T-helper 17 cell (primary cell): ENCODE measurements at places on chromosomes 4 and X. TPM values are rescaled to one million over a fixed set of nuclear protein-coding genes. Genes with fewer than 3 reads are reported as not detected.

DNA sequence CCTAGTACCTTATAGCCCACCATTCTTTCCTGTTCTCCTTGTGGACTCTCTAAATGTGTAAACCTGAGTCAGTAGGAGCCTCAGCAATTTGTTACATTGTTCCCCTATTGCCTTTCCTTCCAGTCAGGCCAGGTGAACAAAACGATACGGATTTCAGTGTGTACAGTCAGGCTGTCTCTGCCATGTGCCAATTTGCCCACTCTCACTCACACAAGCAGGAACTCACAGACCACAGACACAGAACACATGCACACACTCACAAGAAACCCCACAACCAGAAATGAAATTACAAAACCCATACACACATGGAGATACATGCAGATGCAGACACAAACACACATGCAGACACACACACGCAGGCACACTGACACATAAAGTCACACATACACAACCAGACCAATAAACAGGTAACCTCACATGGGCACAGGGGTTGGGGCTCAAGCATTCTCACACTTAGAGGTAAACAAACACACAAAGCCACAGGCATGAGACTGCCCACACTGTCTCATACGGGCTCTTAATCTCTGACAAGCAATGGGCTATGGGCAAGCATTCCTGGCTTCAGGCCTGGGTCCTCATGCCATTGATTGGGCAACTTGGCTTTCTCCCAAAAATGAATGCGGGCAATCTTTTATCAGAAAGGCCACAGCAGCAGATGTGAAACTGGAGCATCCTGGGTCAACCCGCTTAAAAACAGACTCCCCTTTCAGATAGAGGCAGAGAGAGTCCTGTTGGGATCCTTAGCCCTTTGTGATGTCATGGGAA is 68.7 kb downstream of the NBDY start:
- peak overlapping the region; percentile 63 for H3K4me3 ChIP-seq
- no peaks in the 10 kb centered on the region for H3K36me3 ChIP-seq
- H3K27me3 ChIP-seq, result no peaks in the 10 kb centered on the region
- no peak for DNase-seq

DNA sequence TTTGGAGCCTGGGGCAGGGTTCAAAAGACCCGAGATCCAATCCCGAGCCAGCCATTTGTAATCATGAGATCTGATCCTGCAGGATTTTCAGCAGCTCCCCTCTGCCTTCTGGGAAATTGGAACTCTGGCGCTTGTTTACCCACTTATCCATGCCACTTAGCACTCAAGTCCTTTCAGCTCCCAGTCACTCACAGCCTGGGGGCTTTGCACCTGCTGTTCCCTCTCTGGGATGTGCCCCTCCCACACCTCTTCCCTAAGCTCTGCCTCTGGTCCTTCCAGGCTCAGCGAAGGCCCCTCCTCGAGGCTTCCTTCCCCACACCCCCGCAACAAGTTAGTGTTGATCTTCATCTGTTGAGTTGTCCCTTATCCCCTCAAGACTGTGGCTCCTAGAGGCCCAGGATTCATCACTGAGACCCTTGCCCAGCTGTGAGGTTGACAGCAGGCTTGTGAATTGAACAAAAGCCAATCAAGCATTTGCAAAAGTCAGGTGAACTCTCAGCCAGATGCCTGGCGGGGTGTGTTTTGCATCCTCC is 99.1 kb upstream of the AFAP1 start:
- no peak for DNase-seq
- no peak overlapping the region for H3K4me3 ChIP-seq
- peaks cover 2% of the 10 kb centered on the region for H3K36me3 ChIP-seq
- H3K4me1 ChIP-seq, result peaks cover 11% of the 10 kb centered on the region
- peaks cover 4% of the 10 kb centered on the region for H3K27me3 ChIP-seq

- no peaks in the 10 kb centered on the region for H3K4me1 ChIP-seq
- no peak overlapping the region for H3K27ac ChIP-seq
- no peaks in the 10 kb centered on the region for H3K27me3 ChIP-seq
- no peaks in the 10 kb centered on the region for H3K36me3 ChIP-seq
- H3K4me3 ChIP-seq, result no peak overlapping the region
Observed at GRCh38 chrX:50680990-50681389, 133.0 kb downstream of the SHROOM4 start.

- DNase-seq, result no peak
- peaks cover 4% of the 10 kb centered on the region for H3K36me3 ChIP-seq
- no peak overlapping the region for H3K4me3 ChIP-seq
- peak overlapping the region; percentile 56 for H3K27ac ChIP-seq
- H3K4me1 ChIP-seq, result peaks cover 14% of the 10 kb centered on the region
Observed at GRCh38 chrX:20181598-20182329, 40.1 kb upstream of the EIF1AX start.

- H3K36me3 ChIP-seq, result no peaks in the 10 kb centered on the region
- H3K4me3 ChIP-seq, result no peak overlapping the region
- DNase-seq, result no peak
- no peaks in the 10 kb centered on the region for H3K27me3 ChIP-seq
- H3K27ac ChIP-seq, result no peak overlapping the region
Observed at GRCh38 chr4:148515248-148515647, 73.0 kb upstream of the NR3C2 start.

GRCh38 chr4:186240848-186241491 is 13.7 kb downstream of the KLKB1 start:
- H3K36me3 ChIP-seq, result no peaks in the 10 kb centered on the region
- H3K4me3 ChIP-seq, result no peak overlapping the region
- H3K27me3 ChIP-seq, result no peaks in the 10 kb centered on the region
- H3K27ac ChIP-seq, result no peak overlapping the region
- H3K4me1 ChIP-seq, result peaks cover 2% of the 10 kb centered on the region
- no peak for DNase-seq

- no peak overlapping the region for H3K4me3 ChIP-seq
- no peaks in the 10 kb centered on the region for H3K36me3 ChIP-seq
- no peaks in the 10 kb centered on the region for H3K27me3 ChIP-seq
- peaks cover 6% of the 10 kb centered on the region for H3K4me1 ChIP-seq
- DNase-seq, result no peak
- no peak overlapping the region for H3K27ac ChIP-seq
Observed at GRCh38 chr4:118774321-118774720, 61.6 kb downstream of the SEC24D start.

- H3K4me3 ChIP-seq, result peak overlapping the region; percentile 33
- no peak for DNase-seq
- H3K4me1 ChIP-seq, result peaks cover 40% of the 10 kb centered on the region
- H3K27me3 ChIP-seq, result no peaks in the 10 kb centered on the region
- H3K27ac ChIP-seq, result peak overlapping the region; percentile 32
- no peaks in the 10 kb centered on the region for H3K36me3 ChIP-seq
Observed at GRCh38 chr4:147735413-147736301, 3.8 kb downstream of the ARHGAP10 start.

- DNase-seq, result no peak
- peaks cover 6% of the 10 kb centered on the region for H3K4me1 ChIP-seq
- H3K36me3 ChIP-seq, result no peaks in the 10 kb centered on the region
- H3K27ac ChIP-seq, result no peak overlapping the region
- peak overlapping the region; percentile 50 for H3K4me3 ChIP-seq
Observed at GRCh38 chr4:20254511-20255250, 3.0 kb downstream of the SLIT2 start.

DNA sequence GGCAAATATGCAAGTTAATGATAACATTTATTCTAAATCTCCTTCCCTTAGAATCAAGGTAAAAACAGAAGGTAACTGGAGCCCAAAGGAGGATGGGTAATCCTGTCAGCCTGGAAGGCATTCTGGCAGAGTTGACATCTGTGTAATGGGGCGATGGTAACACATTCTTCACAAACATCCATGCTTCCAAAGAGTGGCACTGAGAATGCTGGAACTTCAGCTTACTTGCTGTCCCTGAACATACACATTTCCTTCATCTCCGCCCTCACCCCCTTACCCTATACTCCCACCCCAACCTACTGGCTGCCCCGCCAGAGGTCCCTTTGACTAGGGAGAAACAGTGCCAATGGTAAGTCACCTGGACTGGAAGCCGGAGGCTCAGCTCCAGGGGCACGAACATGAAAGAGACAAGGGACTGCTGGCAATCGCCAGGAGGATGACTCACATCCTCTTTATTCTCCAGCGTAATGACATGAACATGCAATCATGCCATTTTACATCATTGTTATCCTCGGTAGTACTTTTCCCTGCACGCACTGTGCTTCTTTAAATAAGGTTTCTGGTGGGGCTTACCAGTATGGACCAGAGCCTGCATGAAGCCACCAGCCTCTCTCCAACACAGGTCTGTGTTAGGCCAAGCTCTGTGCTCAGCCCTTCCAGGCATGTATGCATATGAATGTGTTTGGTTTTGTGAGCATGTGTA is 694.2 kb upstream of the TENM3 start:
- no peaks in the 10 kb centered on the region for H3K4me1 ChIP-seq
- DNase-seq, result no peak
- no peak overlapping the region for H3K27ac ChIP-seq
- no peaks in the 10 kb centered on the region for H3K27me3 ChIP-seq
- H3K36me3 ChIP-seq, result no peaks in the 10 kb centered on the region

Gene TASL
- 2.3 TPM for total RNA-seq

GRCh38 chrX:102892103-102892502 is 45.0 kb upstream of the RAB40AL start:
- no peaks in the 10 kb centered on the region for H3K36me3 ChIP-seq
- H3K4me3 ChIP-seq, result no peak overlapping the region
- DNase-seq, result no peak
- H3K27me3 ChIP-seq, result no peaks in the 10 kb centered on the region
- H3K27ac ChIP-seq, result no peak overlapping the region
- H3K4me1 ChIP-seq, result no peaks in the 10 kb centered on the region

- no peak overlapping the region for H3K4me3 ChIP-seq
- no peak for DNase-seq
- H3K27me3 ChIP-seq, result no peaks in the 10 kb centered on the region
Observed at GRCh38 chr4:41144040-41144379, 70.3 kb downstream of the APBB2 start.

DNA sequence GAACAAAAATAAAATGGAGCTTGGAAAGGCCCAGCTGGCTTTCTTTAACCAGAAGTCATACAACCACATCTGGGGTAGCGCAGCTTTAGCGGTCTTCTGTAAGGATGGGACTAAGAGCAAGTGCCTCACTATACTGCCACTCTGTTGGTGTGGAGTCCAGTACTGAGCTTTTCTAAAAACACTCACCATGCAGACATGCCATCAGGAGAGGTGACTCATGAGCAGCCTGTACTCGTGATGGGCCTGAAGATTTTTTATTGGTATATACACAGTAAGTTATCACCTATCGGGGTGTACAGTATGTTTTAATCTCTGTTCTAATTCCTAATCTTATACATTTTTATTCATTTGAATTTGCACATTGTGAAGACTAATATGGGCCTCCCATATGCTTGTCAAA is 9.6 kb downstream of the PPP3CA start:
- no peaks in the 10 kb centered on the region for H3K27me3 ChIP-seq
- H3K4me1 ChIP-seq, result peaks cover 47% of the 10 kb centered on the region
- peak overlapping the region; percentile 39 for H3K27ac ChIP-seq
- DNase-seq, result no peak
- no peaks in the 10 kb centered on the region for H3K36me3 ChIP-seq
- no peak overlapping the region for H3K4me3 ChIP-seq

DNA sequence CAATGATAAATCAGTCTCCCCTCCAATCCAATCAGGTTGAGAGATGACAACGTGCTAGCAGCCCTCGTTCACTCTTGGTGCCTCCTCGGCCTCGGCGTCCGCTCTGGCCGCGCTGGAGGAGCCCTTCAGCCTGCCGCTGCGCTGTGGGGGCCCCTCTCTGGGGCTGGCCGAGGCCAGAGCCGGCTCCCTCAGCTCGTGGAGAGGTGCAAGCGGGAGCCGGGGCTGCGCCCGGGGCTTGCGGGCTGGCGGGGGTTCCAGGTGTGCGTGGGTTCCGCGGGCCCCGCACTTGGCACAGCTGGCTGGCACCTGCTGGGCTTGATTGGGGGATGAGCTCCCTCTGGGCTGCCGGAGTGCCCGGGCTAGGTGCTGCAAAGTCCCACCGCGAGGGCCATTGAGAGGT is 40.9 kb upstream of the PRSS48 start:
- no peak overlapping the region for H3K4me3 ChIP-seq
- H3K36me3 ChIP-seq, result no peaks in the 10 kb centered on the region
- H3K27me3 ChIP-seq, result peaks cover 38% of the 10 kb centered on the region
- no peaks in the 10 kb centered on the region for H3K4me1 ChIP-seq

Gene AFM
- not detected for total RNA-seq

- H3K4me3 ChIP-seq, result no peak overlapping the region
- H3K27me3 ChIP-seq, result peaks cover 25% of the 10 kb centered on the region
- peaks cover 4% of the 10 kb centered on the region for H3K4me1 ChIP-seq
- H3K27ac ChIP-seq, result no peak overlapping the region
Observed at GRCh38 chr4:80989921-80990544, 40.5 kb upstream of the BMP3 start.

- no peak overlapping the region for H3K4me3 ChIP-seq
- H3K27me3 ChIP-seq, result no peaks in the 10 kb centered on the region
- no peaks in the 10 kb centered on the region for H3K36me3 ChIP-seq
Observed at GRCh38 chrX:17040711-17041110, 94.3 kb downstream of the REPS2 start.

DNA sequence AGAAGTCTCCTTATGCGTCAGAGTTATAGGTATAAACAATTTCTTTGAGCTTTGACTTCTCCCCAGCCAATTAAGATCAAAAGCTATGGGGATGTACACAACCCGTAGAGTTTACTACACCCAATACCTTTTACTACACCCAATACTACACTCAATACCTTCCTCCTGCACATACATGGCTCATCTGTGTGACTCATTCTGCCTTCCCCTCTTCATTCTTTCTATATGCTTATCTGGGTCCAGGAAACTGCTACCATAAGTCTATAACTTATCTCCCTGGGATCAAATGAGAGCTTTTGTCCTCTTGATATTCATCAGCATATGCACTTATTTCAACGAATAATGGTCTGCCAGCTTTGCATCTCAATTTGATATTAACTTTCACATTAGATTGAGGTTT is 28.2 kb downstream of the ANKRD50 start:
- H3K36me3 ChIP-seq, result no peaks in the 10 kb centered on the region
- no peaks in the 10 kb centered on the region for H3K27me3 ChIP-seq
- no peak for DNase-seq
- no peak overlapping the region for H3K4me3 ChIP-seq
- H3K27ac ChIP-seq, result no peak overlapping the region

Gene TRMT2B
- total RNA-seq, result 35.3 TPM

DNA sequence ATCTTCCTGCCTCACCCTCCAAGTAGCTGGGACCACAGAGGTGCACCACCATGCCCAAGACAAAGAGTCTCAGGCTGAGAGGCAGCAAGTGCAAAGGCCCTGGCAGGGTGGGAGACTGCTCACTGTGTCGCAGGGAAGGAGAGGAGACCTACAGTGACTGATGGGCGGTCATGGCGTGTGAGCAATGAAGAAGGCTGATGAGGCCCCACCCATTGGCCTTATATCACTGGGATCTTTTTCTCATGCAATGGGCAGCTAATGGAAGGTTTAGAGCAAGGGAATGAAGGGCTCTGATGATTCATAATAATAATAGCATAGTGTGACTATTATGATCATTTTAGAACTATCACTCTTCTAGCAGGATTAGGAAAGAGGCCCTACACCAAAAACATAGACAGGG is 20.9 kb downstream of the FAM9C start:
- peaks cover 21% of the 10 kb centered on the region for H3K4me1 ChIP-seq
- H3K4me3 ChIP-seq, result peak overlapping the region; percentile 46
- DNase-seq, result no peak
- H3K36me3 ChIP-seq, result peaks cover 2% of the 10 kb centered on the region
- H3K27me3 ChIP-seq, result no peaks in the 10 kb centered on the region
